ENCODE measurements at places on chromosomes 7 and 10. TPM values are rescaled to one million over a fixed set of nuclear protein-coding genes. Genes with fewer than 3 reads are reported as not detected.

Gene SEMA3D
- 34.6 TPM for polyA plus RNA-seq

Gene DIP2C
- polyA plus RNA-seq: 19.4 TPM

Gene IFIT5
- 14.5 TPM for polyA plus RNA-seq

Gene PTPRN2
- 7.5 TPM for polyA plus RNA-seq

Gene LRMDA
- 20.7 TPM for polyA plus RNA-seq

Gene LANCL2
- 30.4 TPM for polyA plus RNA-seq

Gene MINDY3
- polyA plus RNA-seq: 54.8 TPM

Gene BTBD16
- polyA plus RNA-seq: 0.54 TPM

Gene BAMBI
- 39.2 TPM for polyA plus RNA-seq

Gene CDNF
- 4.1 TPM for polyA plus RNA-seq

Gene NEUROD6
- 0.09 TPM for polyA plus RNA-seq

Gene INHBA
- 5.7 TPM for polyA plus RNA-seq

Gene MGAM2
- polyA plus RNA-seq: 0.59 TPM

Gene UCMA
- not detected for polyA plus RNA-seq

DNA sequence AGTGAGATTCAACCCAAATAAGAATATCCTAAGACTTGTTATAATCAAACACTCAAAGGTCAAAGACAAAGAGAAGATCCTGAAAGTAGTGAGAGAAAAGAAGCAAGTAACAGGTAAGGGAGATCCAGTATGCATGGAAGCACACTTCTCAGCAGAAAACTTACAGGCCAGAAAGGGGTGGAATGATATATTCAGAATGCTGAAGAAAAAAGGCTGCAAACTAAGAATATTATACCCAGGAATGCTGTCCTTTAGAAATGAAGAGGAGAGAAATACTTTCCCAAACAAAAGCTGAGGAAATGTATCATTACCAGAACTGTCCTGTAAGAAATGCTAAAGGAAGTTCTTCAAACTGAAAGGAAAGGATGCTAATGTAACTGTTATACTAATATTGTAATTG, 12.6 kb upstream of the ZNF746 start:
- DNase-seq: no peak

- DNase-seq: no peak
Measured at GRCh38 chr7:921071-921461, 33.4 kb downstream of the ADAP1 start.

DNA sequence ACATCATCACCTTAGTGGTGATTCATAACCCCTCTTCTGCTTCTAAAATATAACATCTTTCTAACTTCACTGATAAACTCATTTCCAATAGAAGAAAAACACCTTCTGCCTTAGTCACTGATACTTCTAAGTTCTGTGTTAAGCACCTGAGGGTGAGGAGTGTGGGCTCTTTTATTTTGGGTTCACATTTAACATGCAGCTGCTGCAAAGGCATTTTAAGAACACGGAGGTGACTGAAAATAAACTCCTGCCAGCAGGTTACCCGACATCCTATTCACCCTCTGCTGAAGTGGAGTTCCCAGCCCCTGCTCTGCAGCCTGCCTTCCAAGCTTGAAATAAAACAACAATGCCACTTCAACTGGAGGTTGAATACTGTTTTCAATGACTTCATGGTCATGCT, 202.9 kb upstream of the PLXNA4 start:
- DNase-seq: no peak

DNA sequence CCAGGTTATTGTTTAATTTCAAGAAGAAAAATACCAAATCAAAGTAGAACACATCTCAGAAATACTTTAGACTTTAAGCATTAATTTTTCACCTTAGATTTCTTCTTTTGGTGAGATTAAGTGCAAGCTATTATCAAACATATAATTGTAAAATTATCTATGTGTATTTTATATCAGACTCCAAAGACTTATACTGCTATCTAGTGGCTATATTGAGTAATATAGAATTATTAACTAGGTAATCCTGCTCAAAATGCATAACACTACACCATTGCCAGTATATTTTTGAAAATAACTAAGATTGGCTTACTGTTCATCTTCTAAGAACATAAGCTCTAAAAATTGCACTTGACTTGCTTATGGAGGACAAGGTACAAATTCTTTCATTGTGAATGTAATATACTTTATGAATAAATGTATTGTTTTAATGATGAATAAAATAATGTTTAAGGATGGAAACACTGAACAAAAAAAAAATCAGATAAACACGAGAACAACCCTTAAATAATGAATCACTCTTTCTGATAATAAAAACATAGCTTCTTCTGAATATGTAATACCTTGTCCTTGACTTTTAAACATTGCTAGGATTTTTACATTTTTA, 86.7 kb upstream of the GNAI1 start:
- DNase-seq: no peak

GRCh38 chr7:29192323-29192722, 2.3 kb upstream of the CHN2 start:
- no peak for DNase-seq

DNA sequence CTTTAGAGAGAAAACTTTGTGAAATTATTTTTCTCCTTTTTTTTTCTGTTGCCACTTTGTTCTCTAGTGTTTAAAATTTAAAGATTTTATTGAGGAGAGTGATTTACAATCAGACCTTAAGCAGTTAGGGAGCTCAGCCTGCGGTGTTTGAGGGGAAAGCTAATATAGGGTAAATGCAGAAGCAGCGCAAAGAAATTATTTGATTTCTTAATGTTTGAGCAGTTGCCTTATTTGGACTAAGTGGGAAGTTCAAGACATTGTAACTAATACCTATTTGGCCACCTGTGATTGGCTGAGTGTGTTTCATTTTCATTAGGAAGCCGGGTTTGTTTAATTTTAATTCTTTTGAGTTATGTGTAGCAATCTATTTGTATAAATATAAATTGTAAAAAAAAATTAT, 25.3 kb downstream of the WAC start:
- no peak for DNase-seq

GRCh38 chr10:101781655-101781983, 1.6 kb downstream of the NPM3 start:
- no peak for DNase-seq

DNA sequence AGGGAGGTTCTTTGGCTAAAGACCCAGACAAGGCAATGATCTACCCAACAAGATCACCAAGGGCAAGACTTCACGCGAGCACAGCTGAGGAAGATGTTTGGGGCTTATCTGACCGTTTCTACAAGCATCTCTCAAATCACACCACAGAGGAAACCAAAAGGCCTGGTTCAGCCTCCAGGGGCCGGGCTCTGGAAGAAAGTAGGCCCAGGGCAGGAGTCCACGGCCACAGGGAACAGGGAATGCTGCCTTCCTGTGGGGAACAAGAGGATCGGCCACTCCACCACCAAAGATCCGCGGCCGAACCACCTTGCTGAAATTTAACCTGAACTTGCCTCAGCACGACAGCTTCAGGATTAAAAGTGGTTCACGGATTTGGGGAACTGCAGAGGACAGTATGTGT, 332.5 kb downstream of the PTPRN2 start:
- no peak for DNase-seq

DNA sequence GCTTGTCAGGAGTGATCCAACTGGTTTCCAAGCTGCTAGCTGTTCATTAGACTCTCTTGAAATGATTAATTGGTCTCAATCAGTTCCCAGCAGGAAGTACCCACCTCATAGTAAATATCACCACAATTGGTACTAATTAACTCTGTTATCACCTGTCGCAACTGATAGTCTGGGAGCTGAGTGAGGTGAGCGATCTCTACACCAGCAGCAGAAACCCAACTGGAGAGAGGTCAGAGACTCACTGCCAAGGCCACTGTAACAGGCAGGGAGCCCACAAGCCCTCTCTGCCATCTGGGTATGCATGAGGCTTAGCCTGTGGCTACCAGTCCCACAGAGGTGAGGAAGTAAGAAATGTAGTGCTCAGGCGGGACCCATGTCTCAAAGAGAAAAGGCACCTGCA, 245.5 kb downstream of the DYNC1I1 start:
- DNase-seq: no peak

GRCh38 chr10:129544205-129545202, 77.5 kb downstream of the MGMT start:
- DNase-seq: no peak

GRCh38 chr7:103338864-103339263, 5.7 kb downstream of the DNAJC2 start:
- DNase-seq: no peak

DNA sequence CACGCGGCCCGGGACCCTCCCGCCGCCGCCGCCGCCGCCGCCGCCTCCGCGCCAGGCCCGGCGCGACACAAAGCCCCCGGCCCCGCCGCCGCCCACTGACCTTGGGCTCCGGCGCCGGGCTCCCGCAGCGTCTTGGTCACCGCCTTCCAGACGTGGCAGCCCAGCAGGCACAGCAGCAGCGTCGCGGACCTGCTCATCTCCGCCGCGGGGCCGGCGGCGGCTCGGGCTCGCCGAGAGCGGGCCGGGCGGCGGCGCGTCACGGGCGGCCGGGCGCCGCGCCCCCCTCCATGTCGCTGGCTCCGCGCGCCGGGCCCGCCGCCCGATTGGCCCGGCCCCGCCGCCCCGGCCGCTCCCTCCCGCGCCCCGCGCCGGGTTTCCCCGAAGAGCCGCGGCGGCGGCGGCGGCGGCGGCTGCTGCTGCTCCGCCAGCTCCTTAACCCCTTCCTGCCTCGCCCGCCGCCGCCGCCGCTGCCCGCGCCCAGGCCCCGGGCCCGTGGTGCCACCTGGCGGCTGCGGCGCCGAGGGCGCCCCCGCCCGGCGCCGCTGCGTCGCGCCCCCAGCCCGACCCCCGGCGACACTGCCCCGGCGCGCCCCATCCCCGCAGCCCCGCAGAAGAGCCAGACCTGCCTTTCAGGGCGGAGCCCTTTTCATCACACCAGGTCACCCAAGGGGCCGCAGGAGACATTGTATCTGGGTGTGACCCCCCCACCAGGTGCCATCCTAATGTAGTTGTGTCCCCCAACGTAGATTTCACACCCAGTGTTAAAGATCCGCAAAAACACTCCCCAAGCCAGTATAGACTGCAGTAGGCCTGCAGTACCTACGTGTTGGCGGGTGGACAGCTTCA, at the start of gene FAM171A1:
TSS of gene FAM171A1 (minus strand) at position 434 of the 846 bp plus-strand sequence. CDS start at position 197, 237 bp downstream.
- no peak for DNase-seq

DNA sequence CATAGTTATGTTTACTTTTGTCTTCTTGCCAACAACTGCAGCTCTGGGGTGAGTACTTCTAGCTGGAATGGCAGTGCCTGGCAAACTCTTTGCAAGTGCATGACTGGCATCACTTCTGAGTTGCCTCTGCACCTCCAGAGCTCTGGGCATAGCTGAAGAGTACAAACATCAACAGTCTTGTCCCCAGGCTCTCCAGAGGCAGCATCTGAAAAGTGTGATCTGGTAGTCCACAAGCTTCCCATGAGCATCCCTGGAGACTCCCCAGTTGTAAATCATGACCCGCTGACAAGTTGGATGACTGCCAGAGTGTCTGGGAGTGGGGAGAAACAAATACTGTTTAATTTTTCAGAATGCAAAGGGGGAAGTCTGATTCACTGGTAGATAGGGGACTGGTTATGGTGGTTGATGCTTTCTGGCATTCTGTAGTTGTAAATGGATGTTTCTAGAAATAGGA, 138.9 kb upstream of the CDK13 start:
- peak; percentile 24 for DNase-seq

- no peak for DNase-seq
Measured at GRCh38 chr10:11204351-11204942, 186.8 kb downstream of the CELF2 start.

DNA sequence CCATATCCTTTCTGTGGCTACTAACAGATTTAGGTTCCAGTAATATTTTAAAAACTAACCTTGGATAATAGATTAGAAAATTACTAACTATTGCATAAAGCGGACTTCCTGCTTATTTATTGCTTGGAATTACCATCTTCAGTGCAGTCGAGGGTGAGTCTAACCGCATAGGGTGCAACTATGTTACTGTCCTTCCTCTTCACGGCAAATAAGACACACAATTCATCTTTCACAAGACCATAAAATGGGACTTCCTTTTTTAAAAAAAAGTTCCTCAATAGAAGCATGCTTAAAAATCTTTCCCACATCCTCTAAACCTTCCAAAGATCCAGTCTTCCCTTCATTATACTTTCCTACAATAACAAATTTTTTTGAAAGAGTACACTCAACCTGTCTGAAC, 2.1 kb downstream of the SLC25A40 start:
- no peak for DNase-seq

DNA sequence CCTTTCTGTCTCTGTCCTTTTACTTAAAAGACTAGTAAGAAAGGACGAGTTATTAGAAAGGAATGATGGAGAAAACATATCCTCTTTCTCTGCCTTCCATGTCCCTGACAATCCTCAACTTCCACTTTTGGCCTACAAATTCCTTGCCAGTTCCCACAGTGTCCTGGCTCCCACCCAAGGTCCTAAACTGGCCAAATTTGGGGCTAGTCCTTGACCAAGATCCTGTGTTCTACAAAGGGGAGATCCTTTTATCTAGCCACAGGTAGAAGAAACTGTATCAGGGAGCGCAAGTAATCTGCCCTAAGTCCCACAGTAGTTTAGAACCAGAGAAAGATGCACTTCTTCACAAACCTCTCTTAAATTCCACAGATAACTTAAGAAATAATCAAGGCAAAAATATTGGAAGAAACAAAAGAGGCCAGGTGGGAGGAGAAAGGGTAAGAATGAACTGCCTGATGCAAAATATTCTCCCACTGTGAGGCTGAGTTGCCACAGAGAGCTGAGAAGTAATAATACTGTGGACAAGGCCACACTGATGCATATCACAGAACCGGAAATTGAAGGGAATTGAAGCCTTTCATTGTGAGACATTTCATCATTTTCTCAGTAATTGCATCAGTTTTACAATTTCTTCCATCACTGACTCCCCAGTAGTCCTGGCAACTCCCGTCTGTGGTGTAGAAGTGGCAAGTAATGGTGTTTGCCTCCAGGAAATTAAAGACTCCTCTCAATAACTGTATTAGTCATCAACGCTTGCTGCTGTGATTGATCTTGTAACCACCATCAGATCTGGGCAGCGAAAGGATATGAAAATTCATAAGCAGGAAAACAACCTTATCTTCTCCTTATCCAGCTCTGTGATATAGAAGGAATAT, 47.2 kb downstream of the DNAJC12 start:
- DNase-seq: no peak

DNA sequence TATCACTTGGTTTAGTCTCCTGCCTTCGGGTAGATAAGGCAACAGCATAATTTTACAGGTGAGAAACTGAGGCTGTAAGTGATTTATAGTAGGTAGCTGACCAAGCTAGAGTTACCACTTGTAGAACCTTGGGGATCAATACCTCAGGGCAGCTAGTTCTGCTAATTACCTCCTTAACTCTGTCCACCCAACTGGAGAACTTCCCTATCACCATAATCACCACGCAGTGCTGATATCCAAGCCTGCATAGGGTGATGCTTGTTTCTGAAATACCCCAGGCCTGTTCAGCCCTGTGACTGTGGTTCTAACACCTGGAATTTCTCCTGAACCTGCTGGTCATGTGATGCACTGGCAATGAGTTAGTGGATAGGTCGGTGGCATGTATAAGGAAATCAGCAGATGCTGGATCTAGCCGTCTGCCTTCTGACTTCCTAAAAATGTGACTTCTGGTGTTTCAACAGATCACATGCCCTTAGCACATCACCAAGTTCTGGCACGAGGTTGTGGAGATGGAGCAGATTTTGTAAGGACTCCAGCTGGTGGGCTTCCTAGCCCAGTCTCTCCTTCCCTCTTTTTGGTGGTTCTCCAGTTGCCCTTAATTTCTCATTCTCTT, 15.3 kb downstream of the PLAU start:
- no peak for DNase-seq

Data from left renal cortex interstitium (tissue), 4 donors.